ENCODE measurements at places on chromosomes 2 and 18.

GRCh38 chr2:18435426-18436037 lies 124.9 kb downstream of the RDH14 start:
- H3K27ac ChIP-seq, result no peak overlapping the region
- no peaks in the 10 kb centered on the region for H3K27me3 ChIP-seq
- no peak overlapping the region for H3K4me3 ChIP-seq

GRCh38 chr2:201996679-201997314 lies 36.9 kb upstream of the FZD7 start:
- no peaks in the 10 kb centered on the region for H3K27me3 ChIP-seq
- no peaks in the 10 kb centered on the region for H3K36me3 ChIP-seq
- H3K4me3 ChIP-seq, result no peak overlapping the region
- no peak overlapping the region for H3K27ac ChIP-seq
- no peak for DNase-seq
- no peaks in the 10 kb centered on the region for H3K4me1 ChIP-seq

- H3K4me1 ChIP-seq, result peaks cover 61% of the 10 kb centered on the region
- peak overlapping the region; percentile 81 for H3K4me3 ChIP-seq
- peak overlapping the region; percentile 83 for H3K27ac ChIP-seq
- H3K27me3 ChIP-seq, result no peaks in the 10 kb centered on the region
- peak; percentile 89 for DNase-seq
- H3K36me3 ChIP-seq, result peaks cover 27% of the 10 kb centered on the region
Observed at GRCh38 chr18:9719421-9719981, 11.4 kb downstream of the RAB31 start.

DNA sequence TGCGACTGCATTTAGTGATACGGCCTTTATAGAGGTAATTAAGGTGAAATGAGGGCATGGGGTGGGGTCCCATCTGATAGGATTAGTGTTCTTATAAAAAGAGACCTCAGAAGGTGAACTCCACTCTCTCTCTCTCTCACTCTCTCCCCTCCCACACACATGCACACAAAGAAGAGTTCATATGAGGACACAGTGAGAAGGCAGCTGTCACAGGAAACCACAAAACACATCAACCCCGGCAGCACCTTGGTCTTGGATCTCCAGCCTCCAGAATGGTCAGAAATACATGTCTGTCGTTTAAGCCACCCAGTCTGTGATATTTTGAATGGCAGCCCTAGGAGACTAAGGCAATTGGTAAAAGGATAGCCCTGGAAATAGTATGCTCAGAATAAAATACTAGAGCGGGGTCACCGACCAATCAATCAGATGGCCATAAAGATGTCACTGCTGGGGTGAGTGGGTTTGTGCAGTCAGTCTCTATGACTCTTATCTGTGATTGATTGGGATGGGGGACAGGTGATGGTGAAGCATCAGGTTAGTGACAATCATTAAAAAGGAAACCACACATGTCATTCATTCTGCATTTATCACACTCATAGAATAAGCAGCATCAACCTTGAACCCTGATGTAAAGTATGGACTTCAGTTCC lies 118.9 kb upstream of the POU3F3 start:
- no peaks in the 10 kb centered on the region for H3K4me1 ChIP-seq
- H3K27ac ChIP-seq, result no peak overlapping the region
- H3K4me3 ChIP-seq, result no peak overlapping the region
- no peaks in the 10 kb centered on the region for H3K36me3 ChIP-seq
- no peak for DNase-seq
